ENCODE measurements at places on chromosomes 1 and 21.

DNA sequence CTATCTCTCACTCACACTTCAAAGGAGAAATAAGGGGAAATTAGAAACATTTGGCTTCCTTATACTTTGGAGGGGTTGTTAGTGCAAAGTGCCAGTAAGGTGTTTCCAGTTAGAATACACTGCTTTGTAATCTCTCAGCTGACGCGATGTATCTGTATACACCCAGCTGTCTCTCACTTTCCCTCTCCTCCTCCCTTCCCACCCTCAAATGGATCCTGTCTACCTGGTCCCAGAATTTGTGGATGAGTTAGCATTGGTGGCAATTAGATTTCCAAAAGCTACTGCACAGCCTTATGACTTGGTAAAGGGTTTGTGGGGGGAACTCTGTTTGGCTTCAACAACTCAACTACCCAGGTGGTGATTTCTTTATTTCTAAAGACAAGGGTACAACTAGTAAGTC, 10.5 kb downstream of the ATP1B1 start:
- DNase-seq: no peak

DNA sequence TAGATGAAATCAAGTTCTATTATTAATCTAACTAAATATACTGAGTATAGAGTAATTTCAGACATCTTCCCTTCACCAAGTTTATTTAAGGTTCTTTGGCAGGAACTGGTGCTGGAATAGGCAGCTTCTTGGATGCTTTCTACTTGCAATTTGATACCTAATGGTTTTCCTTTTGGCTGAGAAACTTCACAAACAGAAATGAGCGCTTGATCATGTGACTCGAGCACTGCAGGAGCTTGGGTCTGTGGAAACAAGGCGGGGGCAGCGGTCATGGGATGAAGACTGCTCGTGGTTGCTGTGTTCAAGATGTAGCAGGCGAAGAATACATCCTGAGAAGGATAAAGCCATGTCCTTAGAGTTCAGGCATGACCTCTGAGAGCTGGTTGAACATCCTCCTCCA, 136.8 kb downstream of the PTPRC start:
- no peak for DNase-seq

DNA sequence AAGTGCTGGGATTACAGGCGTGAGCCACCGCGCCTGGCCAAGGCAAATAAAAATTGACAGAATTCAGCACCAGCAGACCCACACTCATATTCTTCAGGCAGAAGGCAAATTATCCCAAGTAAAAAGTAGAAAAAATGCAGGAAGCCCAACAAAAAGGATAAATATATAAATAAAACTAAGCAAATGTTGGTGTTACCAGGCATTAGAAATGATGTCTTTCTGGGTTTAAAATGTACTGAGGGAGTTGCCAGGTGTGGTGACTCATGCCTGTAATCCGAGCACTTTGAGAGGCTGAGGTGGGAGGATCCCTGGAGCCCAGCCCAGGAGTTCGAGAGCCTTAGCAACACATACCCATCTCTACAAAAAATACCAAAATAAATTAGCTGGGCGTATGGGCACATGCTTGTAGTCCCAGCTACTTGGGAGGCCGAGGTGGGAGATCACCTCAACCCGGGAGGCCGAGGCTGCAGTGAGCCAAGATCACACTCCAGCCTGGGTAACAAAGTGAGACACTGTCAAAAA, 6.3 kb downstream of the INTS11 start:
- no peak for DNase-seq

DNA sequence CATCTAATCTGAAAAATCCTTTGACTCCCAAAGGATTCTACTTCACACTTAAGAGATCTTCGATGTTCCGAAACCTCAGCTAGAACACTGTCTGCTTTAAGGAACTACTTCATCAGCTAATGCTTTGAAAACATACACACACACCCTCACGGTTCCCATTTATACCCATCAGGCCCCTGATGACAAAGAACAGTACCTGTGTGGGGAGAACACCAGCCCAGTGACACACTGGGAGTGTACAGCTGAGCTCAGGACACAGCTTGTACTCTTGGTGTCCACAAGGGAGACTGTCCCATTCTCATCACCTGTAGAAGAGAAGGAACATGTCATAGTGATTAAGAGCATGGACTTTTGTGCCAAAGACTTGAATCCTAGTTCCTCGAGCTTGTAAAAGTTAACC, 6.6 kb downstream of the WDR77 start:
- no peak for DNase-seq

DNA sequence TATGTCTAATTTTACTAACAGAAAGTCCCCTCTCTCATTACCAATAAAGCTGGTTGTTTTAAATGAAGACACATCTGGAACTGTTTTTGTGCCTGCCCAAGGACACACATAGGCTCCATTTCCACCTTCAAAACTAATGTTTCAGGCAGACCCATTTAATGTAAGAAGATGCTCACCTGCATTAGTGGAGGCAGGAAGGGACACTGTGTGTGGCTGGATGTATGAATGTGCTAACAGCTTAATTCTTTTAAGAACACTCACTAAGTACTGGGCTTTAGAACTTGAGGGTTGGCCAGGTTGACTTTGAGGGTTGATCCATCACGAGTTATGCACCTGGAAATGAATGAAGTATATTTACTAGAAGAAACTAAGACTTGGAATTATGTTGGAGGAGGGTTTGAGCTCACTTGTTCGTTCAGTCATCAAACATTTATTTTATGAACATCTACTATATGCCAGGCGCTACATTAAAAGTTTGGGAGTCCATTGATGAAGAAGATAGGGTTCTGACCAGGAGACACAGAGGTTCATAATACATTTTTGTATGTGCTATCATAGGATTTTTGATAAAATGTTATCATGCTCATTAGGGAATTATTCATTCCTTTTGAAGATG, 5.4 kb downstream of the JUN start:
- no peak for DNase-seq

- DNase-seq: no peak
Measured at GRCh38 chr1:60903591-60903990, 178.8 kb upstream of the NFIA start.

DNA sequence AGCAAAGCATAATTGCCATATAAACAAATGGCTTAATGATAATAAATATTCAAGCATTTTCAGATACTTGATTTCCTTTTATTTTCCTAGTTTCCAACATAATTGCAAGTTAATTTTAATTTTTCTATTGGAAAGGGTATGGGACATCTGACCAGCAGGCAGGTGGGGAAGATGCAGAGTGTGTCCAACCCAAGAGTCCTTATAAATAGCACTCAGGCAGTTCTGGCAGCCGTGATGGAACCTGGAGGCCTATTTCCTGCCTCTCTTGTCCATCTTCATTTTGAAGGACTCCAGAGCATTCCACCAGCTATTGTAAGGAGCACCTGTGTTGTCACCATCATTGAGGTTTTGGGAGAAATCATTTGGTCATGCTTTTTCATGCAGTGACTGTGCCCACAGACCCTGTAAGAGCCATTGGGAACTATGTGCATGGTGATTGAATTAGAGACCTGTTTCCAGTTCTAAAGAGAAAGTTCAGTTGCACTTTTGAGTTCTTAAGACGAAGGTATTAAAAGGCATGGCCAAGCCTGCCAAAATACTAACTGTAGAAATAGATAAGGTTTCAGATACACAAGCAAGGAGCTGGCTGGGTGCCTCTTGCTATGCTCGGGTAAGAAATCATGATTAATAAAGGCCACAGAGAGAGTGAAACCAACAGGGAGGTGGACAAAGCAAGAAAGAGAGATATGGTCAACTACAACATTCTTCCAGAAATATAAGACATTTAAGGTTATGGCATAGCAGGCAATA, 92.3 kb downstream of the SPATA46 start:
- no peak for DNase-seq
